Articular chondrocyte of knee joint (primary cell): ENCODE measurements at places on chromosomes 12 and 14. TPM values are rescaled to one million over a fixed set of nuclear protein-coding genes. Genes with fewer than 3 reads are reported as not detected.

The TNFRSF1A gene
- 327 and 342 TPM in 2 replicates for total RNA-seq

The WNT5B gene
- 36.5 and 42.5 TPM in 2 replicates for total RNA-seq

The TPPP2 gene
- not detected in 2 replicates for total RNA-seq

The SDR9C7 gene
- total RNA-seq: not detected in 2 replicates

The CHST11 gene
- 9.1 and 12.4 TPM in 2 replicates for total RNA-seq

The KRT5 gene
- not detected in 2 replicates for total RNA-seq

The GALNT16 gene
- total RNA-seq: 7.0 and 16.6 TPM in 2 replicates

The TC2N gene
- total RNA-seq: 0.39 and 0.43 TPM in 2 replicates

The MMP19 gene
- 5.2 and 5.3 TPM in 2 replicates for total RNA-seq

The TBX3 gene
- total RNA-seq: 4.5 and 5.6 TPM in 2 replicates

The GLIPR1 gene
- 255 and 301 TPM in 2 replicates for total RNA-seq

The MTERF2 gene
- total RNA-seq: 5.7 and 7.1 TPM in 2 replicates

The DLGAP5 gene
- 21.4 and 27.6 TPM in 2 replicates for total RNA-seq

The DAD1 gene
- 305 and 347 TPM in 2 replicates for total RNA-seq

The CPNE6 gene
- total RNA-seq: under 0.01 TPM in 1 of 2 replicates, not detected in the other

The SLCO1B1 gene
- not detected in 2 replicates for total RNA-seq

The BMAL2 gene
- 82.3 and 91.3 TPM in 2 replicates for total RNA-seq

The GNS gene
- total RNA-seq: 198 and 201 TPM in 2 replicates

The SCNN1A gene
- total RNA-seq: 1.4 and 1.6 TPM in 2 replicates

The CDKL1 gene
- total RNA-seq: 37.4 and 42.6 TPM in 2 replicates

The HOXC9 gene
- total RNA-seq: 8.3 and 9.8 TPM in 2 replicates
